ENCODE measurements at places on chromosomes 1 and 21.

GRCh38 chr1:32390904-32391870, 3.1 kb downstream of the BSDC1 start:
- DNase-seq: no peak

GRCh38 chr21:24514081-24514733, 1093.1 kb downstream of the MRPL39 start:
- no peak for DNase-seq

- DNase-seq: no peak
These were observed 14.9 kb downstream of the OSBPL9 start for GRCh38 chr1:51631747-51632146.

GRCh38 chr1:177091040-177091439, 73.5 kb downstream of the ASTN1 start:
- no peak for DNase-seq

DNA sequence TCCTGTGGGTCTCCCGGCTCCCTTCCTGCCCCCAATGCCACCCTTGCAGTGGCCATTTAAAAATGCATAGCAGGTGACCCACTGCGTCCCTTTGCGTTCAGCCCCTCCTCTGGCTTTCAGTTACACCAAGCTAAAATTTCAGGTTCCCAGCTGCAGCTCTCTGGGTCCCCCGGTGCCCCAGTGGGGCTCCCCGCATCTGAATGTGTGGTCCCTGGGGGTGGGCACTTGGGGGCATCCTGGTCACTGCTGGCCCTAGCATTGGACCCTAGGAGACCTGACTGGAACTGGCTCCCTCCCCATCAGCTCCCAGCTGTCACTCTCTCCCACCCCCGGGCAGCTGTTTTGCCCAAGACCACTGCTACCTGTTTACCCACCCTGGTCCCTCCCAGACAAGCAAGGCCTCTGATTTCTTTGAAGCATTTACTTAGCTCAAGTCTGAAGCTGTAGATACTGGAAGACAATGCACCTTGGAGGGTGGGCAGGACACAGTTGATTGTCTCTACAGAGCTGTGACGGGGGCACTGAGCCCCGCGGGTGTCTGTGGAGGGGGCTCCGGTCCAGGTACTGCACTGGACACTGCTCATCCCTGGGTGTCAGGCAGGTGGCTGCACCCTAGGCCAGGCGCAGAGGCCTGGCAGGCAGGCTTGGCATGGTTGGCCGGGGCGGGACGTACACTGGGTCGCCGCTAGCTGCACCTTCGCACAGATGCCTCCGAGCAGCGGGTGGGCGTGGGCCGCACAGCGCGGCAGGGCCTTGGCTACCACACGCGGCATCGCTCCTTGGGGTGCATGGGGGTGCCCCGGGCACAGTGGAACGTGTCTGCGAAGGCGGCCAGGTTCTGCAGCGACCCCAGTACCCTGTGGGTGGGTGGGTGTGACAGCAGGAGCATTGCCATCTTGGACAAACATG, 3.9 kb downstream of the PRXL2B start:
- no peak for DNase-seq

GRCh38 chr1:165496501-165496900, 47.3 kb upstream of the LRRC52 start:
- peak; percentile 68 for DNase-seq

DNA sequence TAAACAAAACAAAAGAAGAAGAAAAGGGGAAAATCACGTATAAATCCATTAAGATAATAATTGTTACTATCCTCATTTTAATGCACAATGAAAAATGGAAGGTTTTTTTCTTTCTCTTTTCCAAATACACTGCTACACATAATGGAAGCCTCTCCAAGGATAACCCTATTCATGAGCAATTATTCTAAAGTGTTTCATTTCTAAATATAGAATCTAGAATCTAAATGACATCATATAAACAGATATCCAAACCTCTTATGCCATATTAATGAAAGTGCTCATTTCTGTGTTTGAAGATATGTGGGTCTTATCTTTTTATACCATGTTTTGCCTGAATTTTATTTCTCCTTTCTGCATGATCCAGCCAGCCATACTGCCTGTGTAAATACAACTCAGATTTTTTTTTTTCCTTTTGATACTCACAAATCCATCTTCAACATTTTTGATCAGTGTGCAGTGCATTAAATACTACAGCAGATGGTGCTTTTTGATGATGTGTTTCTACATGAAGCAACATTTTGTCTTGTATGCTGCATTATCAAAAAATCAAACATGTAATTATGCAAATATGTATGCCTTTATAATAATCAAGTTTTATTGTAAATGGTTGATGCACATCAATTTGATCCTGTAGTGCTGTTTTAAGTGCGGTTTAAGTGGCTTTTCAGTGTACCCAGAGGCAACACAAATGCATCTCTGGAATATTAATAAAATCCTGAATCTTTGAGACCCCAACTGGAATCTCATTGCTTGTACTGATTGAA, 625.6 kb upstream of the PTBP2 start:
- DNase-seq: no peak

DNA sequence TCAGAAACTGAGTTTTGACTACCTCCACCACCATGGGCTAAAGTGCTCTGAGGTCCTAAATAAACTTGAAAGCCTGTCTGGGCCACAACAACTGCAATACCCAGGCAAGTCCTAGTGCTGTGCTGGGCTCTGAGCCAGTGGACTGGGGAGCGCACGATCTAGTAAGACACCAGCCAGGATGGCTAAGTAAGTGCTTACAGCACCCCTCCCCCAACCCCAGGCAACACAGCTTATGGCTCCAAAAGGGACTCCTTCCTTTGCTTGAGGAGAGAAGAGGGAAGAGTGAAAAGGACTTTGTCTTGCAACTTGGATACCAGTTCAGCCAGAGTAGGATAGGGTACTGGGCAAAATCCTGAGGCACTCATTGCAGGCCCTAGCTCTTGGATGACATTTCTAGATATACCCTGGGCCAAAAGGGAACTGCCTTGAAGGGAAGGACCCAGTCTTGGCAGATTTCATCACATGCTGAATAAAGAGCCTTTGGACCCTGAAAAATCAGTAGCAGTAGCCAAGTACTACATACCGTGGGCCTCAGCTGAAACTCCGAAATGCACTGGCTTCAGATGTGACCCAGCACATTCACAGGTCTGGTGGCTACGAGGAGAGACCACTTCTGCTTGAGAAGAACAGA, 1.6 kb downstream of the C1orf105 start:
- no peak for DNase-seq

DNA sequence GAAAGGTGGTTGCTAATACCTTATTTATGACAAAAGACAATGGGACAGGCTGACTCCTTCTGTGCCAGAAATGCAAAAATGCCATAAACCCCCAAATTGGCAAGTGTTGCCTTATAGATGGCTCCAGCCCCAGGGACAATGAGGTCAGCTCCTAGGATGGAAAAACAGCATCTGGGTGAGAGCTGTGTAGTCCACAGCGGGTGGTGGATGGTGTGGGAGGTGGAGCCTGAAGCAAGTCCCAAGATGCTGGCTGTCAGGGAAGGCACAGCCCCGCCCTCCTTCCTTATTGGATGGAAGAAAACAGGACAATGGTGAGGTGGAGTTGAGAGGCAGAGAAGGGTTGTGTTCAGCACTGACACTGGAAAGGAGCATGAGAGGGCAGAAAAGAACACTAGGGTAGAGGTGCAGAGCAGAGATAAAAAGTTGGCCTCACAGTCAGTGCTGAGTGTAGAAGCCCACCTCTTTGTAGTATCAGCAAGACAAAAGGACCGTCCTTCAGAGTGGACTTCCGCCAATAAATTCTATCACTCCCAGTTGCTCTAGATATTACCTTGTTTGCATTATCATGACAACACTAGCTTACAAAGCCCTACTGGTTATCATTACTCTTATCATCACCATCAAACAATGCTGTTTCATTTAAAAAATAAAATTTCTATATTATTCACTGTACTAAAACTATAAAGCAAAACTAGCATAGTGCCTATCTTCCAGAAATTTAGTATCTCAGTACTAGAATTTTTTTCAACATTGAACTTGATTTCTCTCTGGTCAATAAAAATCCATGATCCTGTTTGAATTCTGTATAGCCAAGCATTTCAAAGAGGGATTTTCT, 3.7 kb upstream of the SDE2 start:
- DNase-seq: peak; percentile 93

- DNase-seq: no peak
These were observed 15.3 kb upstream of the CLIC6 start for GRCh38 chr21:34653522-34653921.

- no peak for DNase-seq
These were observed 18.8 kb upstream of the ZNF281 start for GRCh38 chr1:200428482-200429205.

GRCh38 chr21:36535618-36536241, 55.8 kb upstream of the CLDN14 start:
- peak; percentile 51 for DNase-seq

DNA sequence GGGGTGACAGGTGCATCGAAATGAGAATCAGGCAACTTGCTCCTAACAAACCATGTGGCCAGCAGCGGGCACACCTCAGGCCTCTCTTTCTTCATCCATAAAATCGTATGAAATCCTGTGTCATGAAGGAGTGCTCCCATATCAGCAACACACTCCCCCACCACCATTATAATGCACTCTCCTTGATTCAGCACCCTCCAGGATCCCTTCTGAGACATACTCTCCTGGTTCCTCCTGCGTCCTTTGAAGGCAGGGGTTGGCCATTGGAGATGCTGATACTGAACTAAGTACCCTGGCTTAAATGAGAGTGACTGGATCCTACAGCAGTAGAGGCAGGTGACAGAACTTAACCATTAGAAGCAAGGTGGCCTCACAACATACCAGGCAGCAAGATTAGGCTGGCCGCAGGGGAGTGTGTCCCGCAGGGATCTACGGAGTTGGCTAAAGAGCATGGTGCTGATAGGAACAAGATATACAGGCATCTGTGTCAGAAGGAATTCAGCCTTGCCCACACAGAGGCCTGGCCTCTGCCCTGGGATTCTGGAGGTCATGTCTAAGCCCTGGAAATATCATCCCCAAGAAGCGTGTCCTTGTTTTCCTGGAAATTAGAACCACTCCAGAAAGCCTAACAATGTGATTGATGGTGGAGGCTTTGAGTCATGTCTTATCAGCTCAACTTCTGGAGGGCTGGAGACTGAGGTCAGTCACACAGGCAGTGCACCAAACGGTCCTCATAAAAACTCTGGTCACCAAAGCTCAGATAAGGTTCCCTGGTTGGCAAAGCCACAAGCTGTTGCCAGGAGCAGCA, 16.8 kb downstream of the S100A7A start:
- peak; percentile 54 for DNase-seq

DNA sequence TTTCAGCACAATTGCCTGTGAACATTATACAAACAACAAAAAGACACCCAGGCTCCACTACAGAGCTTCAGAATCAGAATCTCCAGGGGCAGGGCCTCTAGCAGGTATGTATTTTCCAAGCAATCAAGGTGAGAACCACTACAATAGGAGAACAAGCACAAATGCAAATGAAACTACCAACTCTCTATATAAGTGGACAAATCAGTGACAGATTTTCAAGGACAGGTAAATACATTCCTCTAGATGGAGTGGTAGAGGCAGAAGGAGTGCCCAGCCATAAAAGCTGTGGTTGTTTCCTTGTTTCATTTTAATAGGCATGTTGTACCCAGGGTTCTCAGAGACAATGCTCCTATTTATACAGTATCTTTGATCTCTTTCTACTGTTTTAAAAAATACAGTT, 20.1 kb upstream of the CCDC17 start:
- no peak for DNase-seq

DNA sequence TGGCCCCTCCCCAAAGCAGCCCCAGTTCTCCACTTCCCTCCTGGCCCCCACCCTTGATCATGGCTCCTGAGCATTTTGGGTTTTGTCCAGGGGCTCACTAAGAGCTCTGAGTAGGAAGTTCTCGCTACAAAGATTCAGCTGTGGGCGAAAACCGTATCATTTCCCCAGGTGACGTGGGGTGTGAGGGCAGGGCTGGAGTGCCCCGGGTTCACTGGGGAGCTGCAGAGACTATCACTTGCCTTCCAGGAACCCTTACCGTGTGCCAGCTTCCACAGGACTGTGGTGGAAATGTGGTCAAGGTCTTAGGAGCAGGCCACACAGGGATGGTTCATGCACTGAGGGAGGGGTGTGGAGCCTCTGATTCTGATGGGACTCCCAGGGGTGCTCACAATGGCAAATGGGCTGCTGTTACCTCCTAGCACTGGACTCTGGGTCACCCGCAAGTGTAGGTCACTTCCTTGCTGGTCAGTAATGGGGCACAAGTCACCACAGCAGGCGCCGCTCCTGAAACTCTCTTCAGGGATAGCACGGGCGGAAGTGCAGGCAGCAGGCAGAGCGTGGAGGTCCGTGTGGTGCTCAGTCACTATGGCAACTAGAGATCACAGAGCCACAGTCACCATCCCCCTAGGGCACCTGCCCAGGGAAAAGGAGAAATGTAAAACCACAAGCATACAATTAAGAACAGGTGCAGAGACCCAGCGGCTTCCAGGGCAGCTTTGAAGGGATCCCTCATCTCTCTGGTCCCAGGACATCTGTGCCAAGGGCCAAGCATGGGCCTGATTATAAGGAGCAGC, 35.4 kb downstream of the RSPH1 start:
- no peak for DNase-seq

GRCh38 chr1:38615680-38616079, 243.9 kb downstream of the RRAGC start:
- no peak for DNase-seq

- no peak for DNase-seq
These were observed 77.8 kb downstream of the ITPKB start for GRCh38 chr1:226661271-226661670.

DNA sequence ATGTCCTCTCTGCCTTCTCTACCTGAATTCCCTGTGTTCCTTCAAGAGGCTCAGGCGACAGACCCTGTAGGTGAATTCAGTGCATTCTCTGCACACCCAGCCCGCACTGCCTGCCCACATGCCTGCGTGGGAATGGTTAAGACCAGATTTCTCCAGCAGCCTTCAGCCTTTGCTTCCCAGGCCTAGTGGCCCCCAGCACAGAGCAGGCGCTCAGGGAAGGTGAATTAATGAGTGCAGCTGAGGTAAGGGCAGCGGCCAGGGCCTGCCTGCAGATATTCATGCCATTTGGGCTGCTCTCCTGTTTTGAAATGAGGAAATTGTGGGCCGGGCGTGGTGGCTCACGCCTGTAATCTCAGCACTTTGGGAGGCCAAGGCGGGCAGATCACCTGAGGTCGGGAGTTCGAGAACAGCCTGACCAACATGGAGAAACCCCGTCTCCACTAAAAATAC, 45.5 kb downstream of the IER5 start:
- peak; percentile 66 for DNase-seq

DNA sequence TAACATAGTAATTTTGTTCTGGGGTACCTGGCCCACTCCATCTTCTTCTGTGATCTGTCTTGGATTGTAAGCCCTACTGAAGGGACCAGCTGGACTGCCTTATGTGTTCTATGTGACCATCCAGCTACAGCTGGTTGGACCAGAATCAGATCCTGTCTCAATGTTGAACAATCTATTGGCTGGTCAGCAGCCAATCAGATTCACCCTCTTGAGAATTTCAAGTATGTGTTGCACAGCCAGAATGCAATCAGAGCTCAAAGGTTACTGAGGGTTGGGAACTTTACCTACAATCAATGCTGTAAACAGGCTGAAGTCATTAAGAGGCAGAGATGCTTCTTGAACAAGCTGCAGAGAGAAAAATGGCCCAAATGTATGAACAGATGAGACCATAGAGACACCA, 61.9 kb downstream of the KCNC4 start:
- no peak for DNase-seq

GRCh38 chr1:220700556-220701179, 10.5 kb downstream of the C1orf115 start:
- peak; percentile 77 for DNase-seq

All from islet precursor cell (in vitro differentiated cells).